Activated CD8-positive, alpha-beta memory T cell treated with anti-CD3 and anti-CD28 coated beads for 24 hours (primary cell): ENCODE measurements at places on chromosomes 12 and 14.

DNA sequence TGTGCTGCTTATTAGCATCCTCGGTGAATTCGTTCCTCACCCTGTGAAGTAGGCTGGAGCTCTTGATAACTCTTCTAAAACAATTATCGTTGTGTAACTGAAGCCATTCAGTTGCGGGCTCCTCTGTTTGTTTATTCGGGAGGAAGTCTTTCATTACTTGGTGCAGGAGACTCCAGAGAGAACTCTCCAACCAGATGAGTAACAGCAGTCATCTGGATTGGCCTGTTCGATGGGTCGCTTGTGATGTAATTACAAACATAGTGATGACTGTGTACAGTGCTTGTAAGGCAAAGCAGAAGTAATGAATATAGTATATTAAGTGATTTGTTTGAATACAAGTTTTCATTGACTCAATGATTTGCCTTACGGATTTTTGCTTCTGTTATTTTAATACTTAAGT lies 10.9 kb downstream of the ATP6V0A2 start:
- no peak for DNase-seq

GRCh38 chr12:24109381-24110039 lies 160.0 kb upstream of the SOX5 start:
- no peak for DNase-seq

- DNase-seq: no peak
Measured at GRCh38 chr12:124663771-124664366, 96.5 kb upstream of the NCOR2 start.

GRCh38 chr12:6392504-6392903 lies 8.5 kb downstream of the LTBR start:
- DNase-seq: no peak

- no peak for DNase-seq
Measured at GRCh38 chr14:96757456-96757855, 39.7 kb upstream of the VRK1 start.
